DMS79 (cell line): ENCODE measurements at places on chromosomes 5 and 9.

- DNase-seq, result no peak
These were observed 139.6 kb upstream of the LRRTM2 start for GRCh38 chr5:139014726-139015125.

DNA sequence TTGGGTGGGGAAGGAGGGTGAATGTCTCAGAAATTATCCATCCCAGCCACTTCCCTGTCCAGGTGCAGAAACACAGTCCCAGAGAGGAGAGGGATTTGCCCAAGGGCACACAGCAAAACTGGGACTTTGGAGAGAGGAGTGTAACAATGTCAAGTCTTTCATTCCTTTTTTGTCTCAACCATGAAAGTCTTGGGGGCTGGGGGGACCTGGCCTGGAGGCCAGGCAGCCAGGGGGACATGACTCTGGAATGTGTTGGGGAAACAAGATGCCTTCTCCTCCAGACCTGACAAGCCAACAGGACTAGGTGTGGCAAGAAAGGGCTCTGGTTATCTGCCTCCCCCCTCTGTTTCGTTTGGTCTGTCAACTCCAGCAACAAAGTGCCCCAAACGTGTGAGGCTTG, 13.9 kb upstream of the HAND1 start:
- no peak for DNase-seq

- no peak for DNase-seq
These were observed 24.0 kb upstream of the NDUFB6 start for GRCh38 chr9:32596936-32597335.

DNA sequence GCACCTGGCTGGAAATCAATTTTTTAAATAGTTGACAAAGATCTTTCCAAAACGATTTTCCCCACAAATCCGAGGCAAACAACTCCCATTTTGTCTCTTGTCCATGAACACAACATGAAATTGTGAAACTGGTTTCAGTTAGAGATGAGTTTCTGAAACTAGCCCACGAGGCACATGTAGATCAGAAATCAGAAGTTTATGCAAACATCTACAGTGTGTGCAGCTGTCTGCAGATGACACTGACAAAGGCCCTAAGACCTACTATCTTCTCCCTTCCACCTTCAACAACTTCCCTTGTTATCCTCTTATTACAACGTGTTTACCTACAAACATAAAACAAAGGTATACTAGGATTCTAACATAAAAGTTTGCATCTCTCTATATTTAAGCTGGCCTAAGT, 183.3 kb downstream of the DIRAS2 start:
- no peak for DNase-seq

DNA sequence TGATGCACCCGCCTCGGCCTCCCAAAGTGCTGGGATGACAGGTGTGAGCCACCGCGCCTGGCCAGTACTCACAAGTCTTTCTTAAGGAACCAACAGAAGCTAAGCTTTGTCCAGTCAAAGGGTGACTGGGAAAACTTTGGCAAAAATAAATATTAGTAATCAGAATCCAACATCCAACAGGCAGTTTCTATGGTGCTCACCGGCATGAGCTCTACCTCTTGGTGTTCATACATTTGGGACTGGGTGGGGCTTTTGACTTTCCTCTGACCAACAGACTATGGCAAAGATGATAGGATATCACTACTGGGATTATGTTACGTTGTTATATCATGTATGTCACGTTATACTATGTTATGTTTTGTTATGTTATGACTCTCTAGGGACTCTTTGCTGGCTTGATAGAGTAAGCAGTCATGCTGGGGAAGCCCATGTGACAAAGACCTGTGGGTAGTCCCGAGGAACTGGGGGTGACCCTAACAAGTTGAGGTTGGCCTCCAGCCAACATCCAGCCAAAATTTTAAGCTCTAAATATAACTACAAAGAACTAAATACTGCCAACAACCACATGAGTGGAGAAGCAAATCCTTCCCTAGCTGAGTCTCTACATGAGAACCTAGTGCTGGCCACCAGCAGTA, 6.0 kb downstream of the RASGEF1C start:
- no peak for DNase-seq

DNA sequence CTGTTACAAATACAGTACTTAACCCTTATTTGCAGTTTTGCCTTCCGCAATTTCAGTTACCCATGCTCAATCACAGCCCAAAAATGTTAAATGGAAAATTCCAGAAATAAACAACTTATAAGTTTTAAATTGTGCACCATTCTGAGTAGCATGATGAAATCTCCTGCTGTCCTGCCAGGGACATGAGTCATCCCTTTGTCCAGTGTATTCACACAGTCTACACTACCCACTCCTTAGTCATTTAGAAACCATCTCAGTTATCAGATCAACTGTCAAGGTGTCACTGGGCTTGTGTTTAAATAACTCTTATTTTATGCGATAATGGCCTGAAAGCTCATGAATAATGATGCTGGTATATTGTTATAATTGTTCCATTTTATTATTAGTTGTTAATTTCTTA, 95.8 kb downstream of the PLCXD3 start:
- DNase-seq, result no peak

DNA sequence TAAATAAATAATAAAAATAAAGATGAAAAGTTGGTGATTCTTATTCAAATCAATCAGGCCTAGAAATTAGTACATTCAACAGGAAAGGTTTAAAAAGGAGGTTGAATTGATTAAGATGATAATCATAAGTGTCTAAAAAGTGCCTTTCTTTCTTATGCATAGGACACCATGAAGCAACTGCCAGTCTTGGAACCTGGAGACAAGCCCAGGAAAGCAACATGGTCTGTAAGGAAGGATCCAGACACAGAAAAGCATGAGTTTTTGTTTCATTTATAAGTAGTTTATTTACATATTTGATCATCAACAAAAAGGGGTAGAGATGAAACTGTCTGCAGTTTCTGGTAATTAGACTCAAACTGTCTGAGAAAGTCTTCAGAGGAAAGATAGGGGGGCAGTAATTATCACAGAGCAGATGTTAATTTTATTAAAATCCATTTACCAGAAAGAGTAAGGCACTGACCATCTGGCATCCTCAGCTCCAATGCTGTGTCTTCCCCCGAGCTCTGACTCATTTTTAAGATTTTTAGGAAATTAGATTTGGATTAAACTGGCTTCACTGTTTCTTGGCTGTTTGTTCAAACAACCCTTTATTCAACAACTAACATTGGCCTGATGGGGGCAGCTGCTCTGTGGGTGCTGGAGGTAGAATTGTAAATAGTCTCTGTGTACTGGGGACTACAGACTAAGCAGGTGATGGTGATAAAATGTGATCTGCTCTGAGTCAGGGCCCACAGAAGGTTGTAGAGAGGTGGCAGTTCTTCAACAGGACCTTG, 2.7 kb downstream of the RABEPK start:
- DNase-seq, result no peak

- DNase-seq, result no peak
These were observed 113.1 kb downstream of the C9orf50 start for GRCh38 chr9:129507805-129508204.

GRCh38 chr9:1050125-1050895, at the start of gene DMRT2:
Gene DMRT2, plus strand, starts transcription at chr9:1050357. Its CDS starts 1,257 bp downstream, at chr9:1051614.
- DNase-seq, result no peak

DNA sequence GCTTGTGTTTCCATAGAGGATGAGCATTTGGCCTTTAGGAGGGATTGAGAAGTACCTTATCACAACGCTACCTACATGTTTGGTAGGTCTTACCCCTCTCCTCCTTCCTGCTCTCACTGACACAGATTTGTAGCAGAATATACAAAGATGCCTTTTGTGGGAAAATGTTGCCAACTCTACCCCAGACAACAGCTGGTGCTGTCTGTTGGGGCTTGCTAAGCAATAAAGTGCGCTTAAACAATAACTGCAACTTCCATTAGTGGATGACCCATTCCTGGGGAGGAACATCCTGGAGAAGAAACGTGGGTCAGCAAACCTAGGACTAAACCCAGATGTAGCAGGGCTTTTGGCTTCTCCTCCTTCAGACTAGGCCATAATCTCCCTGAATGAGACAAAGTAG, 174.3 kb downstream of the EFNA5 start:
- DNase-seq, result no peak

GRCh38 chr5:175340180-175340579, 103.8 kb downstream of the DRD1 start:
- DNase-seq, result no peak

DNA sequence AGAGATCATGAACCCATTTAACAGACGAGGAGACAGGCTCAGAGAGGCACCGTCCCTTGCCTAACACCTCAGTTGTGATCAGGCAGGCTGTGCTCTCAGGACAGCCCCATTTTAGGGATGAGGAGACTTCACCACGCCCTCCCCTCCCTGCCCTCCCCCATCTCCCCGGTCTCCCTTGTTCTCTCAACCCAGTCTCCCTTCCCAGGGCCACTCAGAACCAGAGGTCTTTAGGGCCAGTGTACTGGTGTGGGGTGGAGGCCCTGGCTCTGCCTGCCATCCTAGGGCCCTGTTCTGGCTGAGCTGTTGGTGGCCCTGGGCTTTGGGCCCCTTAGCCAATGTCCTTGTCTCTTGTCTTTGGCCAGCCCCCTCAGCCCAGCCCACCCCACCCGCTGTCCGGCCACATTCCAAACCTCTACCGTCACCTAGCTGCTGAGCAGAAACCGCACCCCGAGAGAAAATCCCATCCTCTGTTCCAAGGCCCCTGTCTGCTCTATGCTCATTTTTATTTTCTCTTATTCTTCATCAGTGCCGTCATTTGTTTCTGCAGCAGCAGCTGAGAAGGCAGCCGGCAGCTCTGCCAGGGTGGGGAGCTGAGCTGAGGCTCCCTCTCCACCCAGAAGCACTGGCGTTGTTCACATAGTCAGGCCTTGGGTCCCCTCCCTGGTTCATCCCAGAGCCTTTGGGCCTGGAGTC, 33.9 kb downstream of the OLFML2A start:
- DNase-seq, result no peak

GRCh38 chr9:116005205-116005604, 148.4 kb upstream of the PAPPA start:
- no peak for DNase-seq

DNA sequence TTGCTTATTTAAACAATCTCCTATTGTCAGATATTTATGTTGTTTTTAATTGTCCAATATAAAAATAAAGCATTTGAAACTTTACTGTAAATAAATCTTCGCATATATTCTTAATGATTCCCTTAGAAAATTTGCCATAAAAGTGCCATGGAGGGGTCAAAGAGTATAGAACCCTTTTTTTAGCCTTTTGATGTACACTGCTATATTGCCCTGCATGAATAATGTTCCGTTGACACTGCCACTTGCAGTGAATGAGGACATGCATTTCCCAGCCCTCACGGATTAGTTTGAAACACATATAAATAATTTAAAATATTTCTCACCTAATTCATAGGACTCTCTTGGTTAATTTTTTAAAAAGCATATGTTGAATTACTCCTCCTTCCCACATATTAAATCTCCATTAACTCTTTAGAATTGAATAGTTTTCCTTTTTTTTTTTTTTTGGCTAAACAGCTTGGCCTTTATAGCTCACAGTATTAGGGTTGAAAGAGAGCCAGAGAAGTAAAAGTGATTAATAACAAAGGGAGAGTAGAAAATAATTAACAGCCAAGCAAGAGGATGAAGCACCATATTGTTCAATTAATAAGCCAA, 129.8 kb upstream of the SGCD start:
- DNase-seq, result no peak

- no peak for DNase-seq
These were observed 133.4 kb downstream of the ACTBL2 start for GRCh38 chr5:57349214-57349613.

DNA sequence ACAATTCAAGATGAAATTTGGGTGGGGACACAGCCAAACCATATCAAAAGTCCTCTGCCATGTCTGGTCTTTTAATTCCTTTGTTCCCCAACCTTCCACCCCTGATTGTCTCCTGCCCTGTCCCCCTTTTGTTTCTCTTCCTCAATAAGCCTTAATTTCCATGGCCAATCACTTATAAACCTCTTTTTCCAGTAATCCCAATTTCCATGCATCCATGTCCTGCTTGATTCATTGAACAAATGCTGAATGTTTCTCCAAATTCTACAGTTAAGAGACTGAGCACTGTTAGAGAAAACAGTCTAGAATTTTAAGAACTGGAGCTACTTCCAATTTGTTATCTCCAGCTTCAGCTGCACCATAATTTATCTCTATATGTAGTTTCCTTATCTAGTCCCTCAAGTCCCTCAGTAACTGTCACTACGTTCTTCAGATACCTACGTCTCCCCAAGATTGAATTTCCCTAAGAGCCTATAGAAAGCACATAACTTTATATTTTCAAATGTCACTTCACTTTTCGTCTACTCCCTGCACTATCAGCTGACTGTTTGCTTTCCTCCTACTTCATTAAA, 34.2 kb downstream of the TARS1 start:
- no peak for DNase-seq

DNA sequence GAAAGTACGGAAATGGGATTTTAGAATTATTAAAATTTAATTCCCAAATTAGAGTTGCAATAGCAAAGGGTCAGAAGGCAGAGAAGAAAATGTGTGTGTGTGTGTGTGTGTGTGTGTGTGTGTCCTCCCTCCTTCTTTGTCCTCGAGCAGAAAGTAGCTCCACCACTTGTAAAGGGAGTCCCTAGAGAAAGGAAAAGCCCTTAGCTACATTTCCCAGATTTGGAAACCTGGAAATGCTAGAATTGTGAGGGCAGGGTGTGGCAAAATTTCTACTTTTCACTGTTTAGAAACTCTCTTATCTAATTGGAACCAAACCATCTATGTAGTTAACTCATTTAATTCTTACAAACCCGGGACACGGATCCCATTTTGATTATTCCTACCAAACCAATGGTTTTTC, 33.2 kb upstream of the LIFR start:
- no peak for DNase-seq

- no peak for DNase-seq
These were observed 1.3 kb downstream of the IL31RA start for GRCh38 chr5:55852503-55852902.

DNA sequence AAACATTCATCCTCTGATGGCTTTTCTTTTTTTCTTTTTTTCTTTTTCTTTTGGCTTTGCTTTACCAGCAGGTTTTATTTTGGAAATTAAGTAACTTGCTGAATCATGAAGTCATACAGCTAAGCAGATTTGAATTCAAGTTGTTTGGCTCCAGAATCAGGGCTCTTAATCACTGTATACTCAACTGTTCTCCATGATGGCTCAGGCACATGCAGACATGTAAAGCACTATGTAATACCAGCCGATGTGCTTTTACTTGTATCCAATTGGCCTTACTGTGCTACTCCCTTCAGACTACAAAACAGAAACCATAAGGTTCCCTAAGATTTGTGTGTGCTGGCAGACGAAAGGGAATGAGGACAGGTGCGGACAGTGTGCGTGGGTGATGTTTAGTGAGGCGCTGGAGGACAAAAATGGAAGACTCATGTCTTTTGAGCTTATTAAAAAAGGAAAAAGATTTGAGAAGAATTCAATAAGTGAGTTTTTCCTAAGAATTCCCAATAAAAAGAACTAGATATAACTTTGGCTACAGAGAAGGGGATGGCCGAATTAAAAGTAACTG, 44.7 kb upstream of the OTP start:
- no peak for DNase-seq

- no peak for DNase-seq
These were observed 38.2 kb upstream of the UBAP2 start for GRCh38 chr9:34086864-34087263.

GRCh38 chr9:127884427-127884911, 7.0 kb upstream of the AK1 start:
- peak; percentile 89 for DNase-seq

GRCh38 chr9:99352826-99353225, 130.7 kb downstream of the SEC61B start:
- DNase-seq, result no peak

GRCh38 chr5:145574889-145575573, 260.1 kb downstream of the PRELID2 start:
- DNase-seq, result no peak
